ENCODE measurements at places on chromosomes 2 and 18. TPM values are rescaled to one million over a fixed set of nuclear protein-coding genes. Genes with fewer than 3 reads are reported as not detected.

The BABAM2 gene
- 26.3 TPM for total RNA-seq

The TMEM37 gene
- 0.29 TPM for total RNA-seq

The DNAH6 gene
- total RNA-seq: under 0.01 TPM

The DOK6 gene
- total RNA-seq: 0.66 TPM

The KIF1A gene
- total RNA-seq: not detected

The MC5R gene
- total RNA-seq: not detected

All from placental pericyte (primary cell).